IMR-90 (cell line): ENCODE measurements at places on chromosomes 6 and 20. TPM values are rescaled to one million over a fixed set of nuclear protein-coding genes. Genes with fewer than 3 reads are reported as not detected.

DNA sequence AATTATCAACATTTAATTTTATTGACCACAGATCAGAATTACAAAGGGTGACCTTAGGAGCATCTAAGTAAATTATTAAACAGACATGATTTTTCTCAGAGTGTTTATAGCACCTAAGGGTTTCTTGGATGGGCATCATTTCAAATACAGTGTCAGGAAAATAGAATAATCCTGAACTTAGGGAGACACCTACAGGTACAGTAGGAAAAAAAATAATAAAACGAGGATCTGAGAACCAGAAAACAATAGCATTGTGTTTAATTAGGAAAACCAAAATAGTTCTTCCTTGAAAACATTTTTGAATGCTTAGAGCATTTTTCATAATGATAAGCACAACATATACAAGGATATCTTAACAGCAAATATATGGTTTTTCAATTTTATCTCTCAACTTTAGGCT, 39.2 kb downstream of the MMUT start:
- DNase-seq: no peak

DNA sequence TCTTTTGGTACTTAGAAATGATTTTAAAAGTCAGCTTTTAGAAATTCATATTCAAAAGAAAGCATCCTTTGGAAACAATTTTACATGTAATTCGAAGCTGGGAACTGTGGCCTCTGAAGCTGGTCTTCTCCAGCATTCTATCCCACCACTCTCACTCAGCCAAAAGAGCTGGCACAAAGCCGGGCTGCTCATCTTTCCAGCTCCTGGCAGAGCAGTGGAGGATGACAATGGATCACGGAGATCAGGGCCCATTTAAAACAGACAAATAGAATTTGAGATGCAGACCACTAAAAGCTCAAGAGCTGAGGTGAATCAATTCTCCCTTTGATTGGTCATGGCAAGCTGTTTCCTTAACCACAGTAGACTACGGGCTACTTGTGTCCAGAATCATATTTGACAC, 60.6 kb downstream of the OTOR start:
- DNase-seq: no peak

DDX43 gene
- total RNA-seq: under 0.01 TPM in 1 of 2 replicates, not detected in the other

DNA sequence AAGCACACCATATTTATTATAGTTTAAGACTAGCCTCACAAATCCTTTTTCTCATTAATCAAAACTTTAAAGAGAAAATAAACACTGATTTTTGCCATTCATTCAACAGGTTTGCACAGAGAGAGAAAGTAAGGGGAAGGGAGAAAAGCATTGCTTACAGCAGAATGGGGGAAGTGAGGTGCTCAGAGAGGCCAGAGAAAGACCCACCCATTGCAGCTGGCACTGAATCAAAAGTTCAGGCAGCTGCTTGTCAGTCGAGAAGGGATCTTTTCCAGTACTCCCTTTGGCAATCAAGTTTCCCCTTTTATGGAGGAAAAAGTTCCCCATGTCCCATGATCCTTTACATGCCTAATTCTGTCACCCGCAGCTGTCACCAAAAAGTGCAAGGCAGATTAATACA, 8.0 kb upstream of the CRISP2 start:
- DNase-seq: no peak

SLC26A8 gene
- not detected in 2 replicates for total RNA-seq

CASS4 gene
- 25.8 and 26.1 TPM in 2 replicates for total RNA-seq

DNA sequence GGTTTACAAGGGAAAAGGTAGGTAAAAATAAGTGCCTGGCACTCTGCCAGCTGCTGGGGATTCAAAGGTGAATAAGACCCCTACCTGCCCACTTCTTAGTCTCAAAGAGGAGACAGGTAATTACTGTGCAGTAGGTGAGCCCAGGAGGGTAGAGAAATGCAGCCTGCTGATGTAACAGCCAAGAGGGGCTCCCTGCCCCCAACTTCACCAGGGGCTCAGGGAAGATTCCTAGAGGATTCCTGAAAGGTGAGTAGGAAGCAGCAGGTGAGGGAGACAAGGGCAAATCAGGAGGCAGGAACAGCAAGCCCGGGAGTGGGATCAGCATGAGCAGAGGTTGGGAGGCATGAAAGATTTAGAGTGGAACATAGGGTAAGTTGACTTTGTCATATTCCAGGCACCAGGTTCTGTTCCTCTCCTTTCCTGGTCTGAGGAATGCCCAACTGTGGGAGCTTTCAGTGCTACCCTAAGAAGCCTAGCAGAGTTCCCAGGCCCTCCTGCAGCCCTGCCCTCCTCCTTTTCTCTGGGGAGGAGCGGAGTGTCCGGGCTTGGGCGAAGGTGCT, 258.1 kb downstream of the LRFN2 start:
- DNase-seq: no peak

OR2B6 gene
- total RNA-seq: not detected in 2 replicates
